ENCODE measurements at places on chromosomes 5 and 9. TPM values are rescaled to one million over a fixed set of nuclear protein-coding genes. Genes with fewer than 3 reads are reported as not detected.

C9orf153 gene
- total RNA-seq = 0.87 TPM

GFPT2 gene
- 4.0 TPM for total RNA-seq

MAP1B gene
- 44.2 TPM for total RNA-seq

IFNA21 gene
- not detected for total RNA-seq

AGXT2 gene
- not detected for total RNA-seq

MEIKIN gene
- total RNA-seq = not detected

CDC20B gene
- not detected for total RNA-seq

CCL27 gene
- total RNA-seq = 1.7 TPM

SLCO4C1 gene
- total RNA-seq = not detected

STOM gene
- total RNA-seq = 89.5 TPM

DNA sequence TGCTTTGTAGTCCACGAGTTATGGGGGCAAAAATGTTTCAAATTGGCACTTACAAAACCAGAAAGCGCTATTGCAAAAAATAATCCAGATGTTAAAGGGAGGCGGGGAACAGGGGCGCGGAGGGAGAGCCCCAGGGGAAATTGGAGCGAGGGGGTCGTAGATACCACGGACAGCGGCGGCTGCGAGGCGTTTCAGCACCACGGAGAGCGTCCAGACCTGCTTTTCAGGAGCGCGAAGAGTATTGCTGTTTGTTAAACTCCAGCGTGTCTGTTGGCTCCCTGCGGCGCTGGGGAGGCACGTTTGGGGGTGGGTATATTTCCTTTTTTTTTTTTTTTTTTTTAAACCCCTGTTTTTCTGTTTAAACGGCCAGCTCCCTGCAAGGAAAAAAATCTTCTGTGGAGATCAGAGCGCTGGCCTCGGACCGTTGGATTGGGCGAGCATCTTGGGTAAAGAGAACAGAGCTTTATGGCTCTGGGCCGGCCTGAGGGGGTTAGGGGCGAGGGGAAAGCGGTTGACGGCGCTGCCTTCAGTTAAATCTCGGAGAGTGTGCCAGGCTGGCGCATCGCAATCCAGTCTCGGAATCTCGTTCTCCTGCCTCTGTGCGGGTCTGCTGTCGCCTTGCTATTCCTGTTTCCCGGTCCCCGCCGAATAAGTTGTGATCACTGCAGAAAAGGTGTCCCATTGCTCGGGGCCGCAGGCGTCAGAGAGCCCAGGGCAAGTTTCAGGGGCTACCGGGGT lies at the start of gene GLRA1:
Gene GLRA1, minus strand, starts transcription at position 288 of the 738 bp plus-strand sequence. CDS start 302 bp downstream, outside the sequence.
- H3K4me3 ChIP-seq = no peak within 1 kb of the TSS
- no peaks in the 10 kb centered on the region for H3K4me1 ChIP-seq
- no peaks in the 10 kb centered on the region for H3K36me3 ChIP-seq
- H3K27ac ChIP-seq = no peak within 1 kb of the TSS
- H3K27me3 ChIP-seq = no peaks in the 10 kb centered on the region

DNA sequence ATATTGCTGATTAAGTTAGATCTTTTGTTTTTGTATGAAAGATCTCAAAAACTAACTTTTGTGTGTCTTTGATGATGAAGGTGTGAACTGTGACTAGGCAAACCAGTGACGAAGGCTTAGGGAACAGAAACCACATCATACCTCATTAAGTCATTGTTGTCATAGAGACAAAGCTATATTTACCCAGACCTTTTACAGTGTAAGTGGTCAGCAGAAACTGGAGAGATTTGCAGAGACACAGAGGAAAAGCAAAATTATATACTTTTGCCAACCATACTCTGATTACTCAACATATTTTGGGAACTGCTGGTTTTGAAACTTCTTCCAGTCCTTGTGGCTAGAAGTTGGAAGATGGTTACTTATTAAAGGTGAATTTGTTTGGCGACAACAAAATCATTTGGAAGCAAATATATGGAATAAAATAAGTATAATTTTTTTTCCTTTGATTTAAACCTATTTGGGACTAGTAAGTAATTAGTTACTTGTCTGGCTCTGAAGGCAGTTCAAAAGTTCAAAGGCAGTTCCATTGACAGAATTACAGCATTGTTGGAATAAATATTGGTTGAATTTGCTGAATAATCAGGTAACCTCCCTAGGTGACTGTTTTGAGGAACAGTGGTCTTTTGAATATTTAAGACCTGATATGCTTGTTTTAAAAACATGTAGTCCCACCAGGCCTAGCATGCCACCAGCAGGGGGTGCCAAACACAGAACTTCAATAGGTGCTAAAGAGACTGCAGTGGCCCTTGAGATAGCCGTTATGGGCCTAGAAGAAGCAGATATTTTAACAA lies 103.8 kb downstream of the RPS23 start:
- DNase-seq = peak; percentile 25
- H3K4me1 ChIP-seq = no peaks in the 10 kb centered on the region
- H3K36me3 ChIP-seq = no peaks in the 10 kb centered on the region

DNA sequence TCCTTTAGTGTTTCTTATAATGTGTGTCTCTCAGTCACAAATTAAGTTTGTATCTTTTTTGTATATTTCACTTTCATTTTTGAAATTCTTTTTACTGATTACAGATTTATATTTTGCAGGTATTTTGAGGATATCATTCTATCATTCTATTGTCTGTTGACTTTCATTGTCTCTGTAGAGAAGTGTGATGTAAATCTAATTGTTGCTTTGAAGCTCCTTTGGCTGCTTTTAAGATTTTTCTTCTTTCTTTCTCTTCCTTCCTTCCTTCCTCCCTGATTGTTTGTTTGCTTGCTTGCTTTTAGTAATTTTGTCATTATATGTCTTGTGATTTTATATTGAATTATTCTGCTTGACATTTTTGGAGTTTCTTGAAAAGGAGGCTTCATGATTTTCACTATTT lies 75.3 kb upstream of the MAST4 start:
- H3K36me3 ChIP-seq = no peaks in the 10 kb centered on the region
- H3K27ac ChIP-seq = no peak overlapping the region
- H3K27me3 ChIP-seq = no peaks in the 10 kb centered on the region
- no peak overlapping the region for H3K4me3 ChIP-seq
- H3K4me1 ChIP-seq = no peaks in the 10 kb centered on the region

- no peaks in the 10 kb centered on the region for H3K27me3 ChIP-seq
- DNase-seq = no peak
- H3K27ac ChIP-seq = no peak overlapping the region
- no peaks in the 10 kb centered on the region for H3K36me3 ChIP-seq
- H3K4me3 ChIP-seq = no peak overlapping the region
These were observed 1571.2 kb upstream of the C9orf72 start for GRCh38 chr9:29144476-29144875.

GRCh38 chr9:35859310-35859989 lies 10.8 kb downstream of the OR13J1 start:
- H3K27me3 ChIP-seq = peaks cover 6% of the 10 kb centered on the region
- no peak overlapping the region for H3K4me3 ChIP-seq
- DNase-seq = no peak
- no peak overlapping the region for H3K27ac ChIP-seq
- no peaks in the 10 kb centered on the region for H3K4me1 ChIP-seq
- H3K36me3 ChIP-seq = no peaks in the 10 kb centered on the region

DNA sequence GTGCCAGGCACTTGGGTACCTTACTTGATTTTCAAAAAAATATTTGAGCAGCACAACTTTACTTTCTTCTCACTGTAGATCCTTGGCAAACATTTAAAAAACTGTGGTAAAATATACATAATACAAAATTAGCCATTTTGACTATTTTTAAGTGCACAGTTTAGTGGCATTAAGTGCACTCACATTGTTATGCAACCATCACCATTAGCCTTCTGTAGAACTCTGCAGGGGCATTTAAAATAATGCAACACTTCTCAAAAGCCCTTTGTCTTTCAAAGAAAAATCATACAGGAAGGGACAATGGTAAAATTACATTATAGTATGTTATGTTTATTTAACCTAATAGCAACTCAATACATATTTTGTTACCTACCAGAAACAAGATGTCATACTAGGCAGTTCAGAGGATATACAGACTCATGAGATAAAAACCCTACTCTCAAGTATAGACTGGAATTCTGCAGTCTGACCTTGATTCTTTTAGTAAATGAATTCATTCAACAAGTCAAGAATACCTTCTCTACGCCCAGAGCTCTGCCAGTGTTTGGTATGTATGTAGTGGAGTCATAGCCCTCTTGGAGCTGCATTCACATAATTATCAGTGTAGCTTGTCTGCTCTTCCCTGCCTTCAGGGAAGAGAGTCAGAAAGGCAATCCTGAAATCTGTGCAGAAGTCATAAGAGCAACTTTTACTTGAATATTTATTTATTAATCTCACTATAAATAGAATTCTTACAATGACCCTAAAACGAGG lies 74.0 kb upstream of the ARRDC3 start:
- no peak overlapping the region for H3K4me3 ChIP-seq
- no peaks in the 10 kb centered on the region for H3K27me3 ChIP-seq
- H3K4me1 ChIP-seq = no peaks in the 10 kb centered on the region
- H3K27ac ChIP-seq = no peak overlapping the region

GRCh38 chr9:123129423-123129822 lies 96.0 kb downstream of the GPR21 start:
- no peak overlapping the region for H3K27ac ChIP-seq
- no peak for DNase-seq
- H3K4me1 ChIP-seq = no peaks in the 10 kb centered on the region
- no peaks in the 10 kb centered on the region for H3K27me3 ChIP-seq
- H3K36me3 ChIP-seq = no peaks in the 10 kb centered on the region
- H3K4me3 ChIP-seq = no peak overlapping the region

GRCh38 chr5:41772056-41772455 lies 98.2 kb downstream of the OXCT1 start:
- H3K4me3 ChIP-seq = no peak overlapping the region
- no peaks in the 10 kb centered on the region for H3K4me1 ChIP-seq
- H3K27ac ChIP-seq = no peak overlapping the region
- no peaks in the 10 kb centered on the region for H3K27me3 ChIP-seq
- DNase-seq = no peak

DNA sequence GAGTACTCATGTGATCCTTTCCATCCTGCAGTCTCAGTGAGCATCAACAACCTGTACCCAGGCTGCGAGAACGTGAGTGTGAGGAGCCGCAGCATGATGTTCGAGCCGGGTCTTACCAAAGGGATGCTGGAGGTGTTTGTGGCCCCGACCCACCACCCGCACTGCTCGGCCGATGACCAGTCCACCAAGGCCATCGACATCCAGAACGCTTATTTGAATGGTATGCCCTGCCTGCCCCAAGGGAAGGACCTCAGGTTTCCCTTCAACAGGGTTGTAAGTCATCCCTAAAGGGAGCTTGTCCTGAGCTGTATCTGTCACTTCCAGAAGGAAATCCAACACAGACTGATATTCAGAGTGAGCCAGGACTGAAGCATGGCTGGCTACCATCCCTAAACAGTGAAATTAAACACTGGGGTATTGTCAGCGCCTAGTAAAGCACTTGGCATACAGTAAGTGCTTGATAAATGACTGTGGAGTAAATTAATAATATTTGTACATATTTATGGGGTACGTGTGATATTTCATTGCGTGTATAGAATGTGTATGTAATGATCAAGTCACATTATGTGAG lies 39.3 kb upstream of the CTSL start:
- H3K27me3 ChIP-seq = no peaks in the 10 kb centered on the region
- H3K36me3 ChIP-seq = no peaks in the 10 kb centered on the region
- no peak overlapping the region for H3K27ac ChIP-seq
- H3K4me3 ChIP-seq = no peak overlapping the region
- no peaks in the 10 kb centered on the region for H3K4me1 ChIP-seq
- no peak for DNase-seq

DNA sequence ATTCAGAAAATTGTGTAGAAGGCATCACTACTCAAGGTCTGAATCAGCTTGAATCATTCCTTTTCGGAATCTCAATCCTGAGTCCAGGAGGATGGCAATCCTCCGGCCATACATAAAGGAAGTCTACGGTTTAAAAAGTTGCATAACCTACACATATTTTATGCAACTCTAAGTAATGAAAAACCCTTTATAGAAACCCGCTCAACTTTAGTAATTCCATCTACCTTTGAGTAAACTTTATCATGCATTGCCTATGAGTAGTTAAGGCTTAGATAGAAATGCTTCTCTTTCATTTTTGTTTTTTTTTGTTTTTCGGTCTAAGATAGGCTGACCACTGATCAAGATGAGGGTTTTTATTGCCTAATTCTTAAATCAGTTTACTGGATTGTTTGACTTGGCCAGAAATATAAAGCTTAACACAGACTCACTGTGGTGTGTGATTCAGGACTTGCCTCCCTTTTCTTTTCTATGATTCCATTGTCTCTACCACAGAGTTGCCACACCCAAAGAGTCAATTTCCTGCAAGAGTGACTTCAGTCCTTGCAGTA lies 85.0 kb downstream of the LURAP1L start:
- H3K27ac ChIP-seq = no peak overlapping the region
- H3K36me3 ChIP-seq = no peaks in the 10 kb centered on the region
- DNase-seq = no peak
- H3K27me3 ChIP-seq = no peaks in the 10 kb centered on the region
- H3K4me3 ChIP-seq = no peak overlapping the region
- H3K4me1 ChIP-seq = no peaks in the 10 kb centered on the region

GRCh38 chr5:132209131-132209530 lies 18.5 kb downstream of the P4HA2 start:
- H3K27ac ChIP-seq = no peak overlapping the region
- H3K36me3 ChIP-seq = no peaks in the 10 kb centered on the region
- DNase-seq = no peak
- no peaks in the 10 kb centered on the region for H3K27me3 ChIP-seq

GRCh38 chr5:83564069-83564749 lies 92.7 kb downstream of the VCAN start:
- no peaks in the 10 kb centered on the region for H3K36me3 ChIP-seq
- no peak overlapping the region for H3K4me3 ChIP-seq
- DNase-seq = no peak
- H3K4me1 ChIP-seq = no peaks in the 10 kb centered on the region
- H3K27ac ChIP-seq = no peak overlapping the region

DNA sequence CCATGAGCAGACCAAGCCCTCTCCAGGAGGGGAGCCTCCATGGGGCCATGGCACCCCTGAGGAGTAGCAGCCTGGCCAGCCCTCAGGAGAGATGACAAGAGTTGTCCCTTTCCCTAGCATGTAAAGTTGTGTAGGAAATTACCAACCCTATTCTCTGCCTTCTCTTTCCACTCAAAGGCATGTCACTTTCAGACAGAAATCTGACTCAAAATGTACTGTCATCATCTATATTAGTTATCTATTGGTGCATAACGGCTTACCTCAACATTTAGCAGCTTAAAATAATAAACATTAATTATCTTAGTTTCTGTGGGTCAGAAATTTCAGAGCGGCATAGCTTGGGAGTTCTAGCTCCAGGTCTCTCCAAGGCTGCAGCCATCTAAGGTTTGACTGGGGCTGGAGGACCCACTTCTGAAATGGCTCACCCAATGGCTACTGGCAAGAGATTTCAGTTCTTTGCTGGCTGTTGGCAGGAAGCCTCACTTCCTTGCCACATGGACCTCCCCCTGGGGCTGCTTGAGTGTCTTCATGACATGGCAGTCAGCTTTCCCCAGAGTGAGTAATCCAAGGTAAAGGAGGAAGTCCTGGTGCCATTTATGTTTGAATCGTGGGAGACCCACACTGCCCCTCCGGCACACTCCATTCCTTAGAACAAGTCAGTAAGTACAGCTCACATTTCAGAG lies 632.3 kb downstream of the CCDC171 start:
- DNase-seq = no peak
- no peaks in the 10 kb centered on the region for H3K4me1 ChIP-seq
- no peaks in the 10 kb centered on the region for H3K27me3 ChIP-seq
- no peak overlapping the region for H3K27ac ChIP-seq
- H3K36me3 ChIP-seq = no peaks in the 10 kb centered on the region
- H3K4me3 ChIP-seq = no peak overlapping the region

- no peaks in the 10 kb centered on the region for H3K27me3 ChIP-seq
- no peak overlapping the region for H3K4me3 ChIP-seq
- H3K27ac ChIP-seq = no peak overlapping the region
- no peak for DNase-seq
- no peaks in the 10 kb centered on the region for H3K4me1 ChIP-seq
These were observed 21.5 kb upstream of the NFIL3 start for GRCh38 chr9:91445135-91445534.

Data from gastrocnemius medialis (tissue), 4 donors.